ENCODE measurements at places on chromosomes 4 and X.

DNA sequence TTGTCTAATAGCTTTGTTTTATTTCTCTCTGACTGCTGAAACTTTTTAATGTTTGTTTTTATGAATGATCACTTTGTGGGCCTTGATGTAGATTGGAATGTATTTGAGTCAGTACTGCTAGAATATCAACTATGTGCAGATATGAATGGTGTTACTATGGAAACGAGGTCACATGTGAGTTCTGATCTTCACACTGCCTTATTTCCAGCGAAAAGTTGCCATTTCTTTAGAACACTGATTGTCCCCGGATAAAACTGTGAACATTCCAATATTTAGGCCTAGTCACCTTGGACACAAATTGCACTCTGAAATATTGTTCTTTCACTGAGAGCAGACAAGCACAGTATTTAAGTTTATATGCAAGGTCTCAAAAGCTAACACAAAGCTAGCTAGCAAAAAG, 27.2 kb upstream of the MAGED1 start:
- DNase-seq, result peak; percentile 59

DNA sequence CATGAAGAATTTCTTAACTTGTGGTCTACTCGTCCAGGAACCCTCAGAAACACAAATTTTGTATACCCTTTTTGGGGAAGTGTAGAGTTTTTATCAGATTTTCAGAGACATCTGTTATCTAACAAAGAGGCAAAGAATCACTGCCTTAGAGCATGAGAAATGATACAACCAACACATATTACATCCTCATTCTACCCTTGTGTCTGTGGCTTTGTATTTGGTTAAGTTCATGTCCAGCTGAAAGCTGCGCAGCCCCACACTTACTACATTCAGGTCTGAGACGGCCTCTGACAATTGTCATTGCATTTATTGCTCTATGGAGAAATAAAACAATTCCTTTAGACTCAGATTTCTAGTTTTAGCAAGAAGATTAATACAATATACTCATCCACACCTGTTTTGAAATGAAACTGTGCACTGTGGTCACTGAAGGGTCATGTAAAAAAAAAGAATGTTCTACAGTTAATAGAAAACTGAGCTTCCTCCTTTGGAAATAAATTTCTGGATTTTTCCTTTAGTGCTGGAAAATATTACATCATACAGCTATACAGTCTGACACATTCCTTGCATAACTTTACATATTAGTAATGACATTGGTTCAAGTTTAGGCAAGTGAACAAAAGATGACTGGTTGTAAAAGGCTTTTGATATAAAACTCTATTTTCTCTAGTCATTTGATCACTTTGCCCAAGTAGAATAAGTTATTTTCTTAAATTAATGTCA, 39.8 kb downstream of the GLRB start:
- peak; percentile 84 for DNase-seq

DNA sequence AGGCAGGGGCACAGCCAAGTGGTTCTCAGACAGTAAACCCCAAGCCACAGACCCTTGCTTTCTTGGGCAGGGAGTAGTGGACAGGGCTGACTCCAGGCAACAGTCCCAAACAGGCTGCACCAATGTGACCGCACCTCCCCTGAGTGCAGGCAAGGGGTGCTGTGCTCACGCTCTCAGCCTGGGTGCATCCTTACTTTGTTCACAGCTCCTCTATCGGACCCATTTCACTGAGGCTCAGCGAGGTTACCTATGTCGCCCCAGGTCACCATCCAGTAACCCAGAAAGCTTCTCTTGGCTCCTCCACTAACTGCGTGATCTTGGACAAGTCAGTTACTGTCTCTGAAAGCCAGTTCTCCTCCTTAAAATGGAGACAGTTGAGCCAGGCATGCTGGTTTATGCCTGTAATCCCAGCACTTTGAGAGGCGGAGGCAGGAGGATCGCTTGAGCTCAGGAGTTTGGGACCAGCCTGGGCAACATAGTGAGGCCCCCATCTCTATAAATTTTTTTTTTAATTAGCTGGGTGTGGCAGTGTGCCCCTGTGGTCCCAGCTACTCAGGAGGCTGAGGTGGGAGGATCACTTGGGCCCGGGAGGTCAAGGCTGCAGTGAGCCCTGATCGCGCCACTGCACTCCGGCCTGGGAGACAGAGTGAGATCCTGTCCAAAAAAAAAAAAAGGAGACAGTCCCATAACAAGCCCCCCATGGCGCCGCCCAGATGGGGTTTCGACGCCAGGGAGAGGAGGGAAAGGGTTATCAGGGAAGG, 823 bp upstream of the MAN2B2 start:
- no peak for DNase-seq

DNA sequence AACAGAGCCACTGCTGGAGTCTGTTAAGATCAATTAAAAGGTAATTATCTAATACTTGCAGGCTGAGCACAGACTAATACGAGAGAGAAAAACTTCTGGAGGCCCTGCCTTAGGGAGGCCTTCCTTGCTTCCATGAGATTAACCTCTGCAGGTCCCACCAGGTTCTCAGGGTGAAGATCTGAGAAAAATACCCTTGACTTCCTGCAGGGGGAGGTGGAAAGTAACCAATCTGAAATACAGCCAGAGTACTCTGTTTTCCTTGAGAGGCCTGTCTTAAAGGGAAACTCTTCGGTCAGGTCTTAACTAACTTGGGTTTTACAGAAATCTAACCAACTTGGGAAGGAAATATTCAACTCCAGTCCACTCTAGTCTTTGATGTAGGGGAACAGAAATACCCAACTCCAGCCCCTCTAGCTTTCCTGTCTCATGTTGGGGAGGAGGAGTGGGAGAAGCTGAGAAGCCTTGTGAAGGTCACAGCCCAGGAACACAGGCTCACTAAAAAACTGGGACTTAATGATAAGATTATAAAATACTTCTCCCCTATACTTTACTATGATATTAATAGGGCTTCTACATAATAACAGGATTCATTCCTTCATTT, 77.1 kb downstream of the TBCK start:
- peak; percentile 14 for DNase-seq

DNA sequence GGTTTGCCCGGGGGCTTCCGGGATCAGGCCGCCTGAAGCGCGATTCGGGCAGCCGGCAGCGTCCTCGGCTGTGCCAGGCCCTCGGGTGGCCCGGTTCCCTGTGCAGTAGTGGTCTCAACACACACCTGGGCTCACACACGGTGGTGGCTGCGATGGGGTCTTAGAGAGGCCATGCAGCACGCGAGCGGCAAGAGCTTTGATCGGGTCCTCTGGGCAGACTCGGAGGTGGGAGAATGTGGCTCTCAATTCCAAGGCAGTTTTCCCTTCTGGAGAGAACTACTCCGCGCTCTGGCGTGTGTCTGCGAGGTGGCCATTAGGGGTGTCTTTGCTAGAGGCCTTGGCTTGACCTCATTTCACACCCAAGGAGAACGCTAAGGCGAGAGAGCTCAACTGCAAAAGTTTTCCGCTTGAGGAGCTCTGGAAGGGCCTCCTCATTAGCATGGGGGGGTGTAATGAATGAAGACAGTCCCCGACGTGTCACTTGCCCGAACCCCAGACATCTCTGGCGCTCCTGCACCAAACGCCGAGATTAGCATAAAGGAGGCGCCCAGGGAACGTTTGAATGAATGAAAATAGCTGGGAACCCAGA, 771 bp upstream of the RBPJ start:
- peak; percentile 37 for DNase-seq

DNA sequence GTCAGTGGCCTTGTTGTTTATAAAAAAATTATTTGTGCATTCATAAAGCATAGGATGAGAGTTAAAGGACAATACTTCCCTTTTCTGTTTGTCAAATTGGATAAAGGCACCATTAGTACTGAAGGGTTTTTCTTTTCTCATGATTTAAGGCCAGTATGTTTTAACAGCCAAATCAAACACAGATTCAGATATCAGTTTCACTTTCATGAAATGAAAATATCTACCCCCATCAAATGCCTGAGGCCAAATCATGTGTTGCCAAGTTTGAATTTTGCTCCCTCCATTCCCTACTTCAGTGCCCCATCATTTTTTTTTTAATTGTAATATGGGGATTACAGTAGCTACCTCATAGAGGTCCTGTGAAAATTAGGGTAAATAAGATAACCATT, 745.9 kb downstream of the RPA4 start:
- DNase-seq, result no peak

DNA sequence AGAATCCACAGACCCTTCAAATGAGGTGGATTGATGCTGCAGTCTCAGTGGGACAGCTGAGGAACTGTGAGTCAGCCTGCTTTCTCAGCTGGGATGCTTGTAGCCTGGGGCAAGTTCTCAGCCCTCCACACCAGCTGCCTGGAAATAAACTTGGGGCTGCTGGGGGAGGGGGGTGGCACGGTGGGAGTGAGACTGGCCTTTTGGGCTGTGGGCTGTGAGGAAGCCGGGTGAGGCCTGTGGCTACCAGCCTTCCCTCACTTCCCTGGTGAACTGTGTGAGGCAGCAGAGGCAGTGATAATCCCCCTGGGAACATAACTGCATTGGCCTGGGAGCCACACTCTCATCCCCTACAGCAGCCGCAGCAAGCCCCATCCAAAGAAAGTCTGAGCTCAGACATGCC, 114.5 kb upstream of the GUCY1A1 start:
- peak; percentile 30 for DNase-seq

Data from astrocyte (in vitro differentiated cells and primary cell).